A549 (cell line): ENCODE measurements at places on chromosomes 3 and 15.

DNA sequence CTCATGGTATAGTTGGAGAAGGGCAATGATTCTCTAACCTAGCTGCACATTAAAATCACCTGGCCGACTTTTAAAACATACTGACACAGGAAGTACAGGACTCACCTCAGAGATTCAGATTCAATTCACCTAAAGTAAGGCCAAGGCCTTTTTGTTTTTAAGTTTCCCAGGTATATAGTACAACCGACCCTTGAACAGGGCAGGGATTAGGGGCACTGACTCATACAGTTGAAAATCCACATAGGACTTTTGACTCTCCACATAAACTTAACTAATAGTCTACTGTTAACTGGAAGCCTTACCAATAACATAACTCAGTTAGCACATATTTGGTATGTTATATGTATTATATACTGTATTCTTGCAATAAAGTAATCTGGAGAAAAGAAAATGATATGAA is 129.5 kb upstream of the ABI3BP start:
- no peak for DNase-seq

DNA sequence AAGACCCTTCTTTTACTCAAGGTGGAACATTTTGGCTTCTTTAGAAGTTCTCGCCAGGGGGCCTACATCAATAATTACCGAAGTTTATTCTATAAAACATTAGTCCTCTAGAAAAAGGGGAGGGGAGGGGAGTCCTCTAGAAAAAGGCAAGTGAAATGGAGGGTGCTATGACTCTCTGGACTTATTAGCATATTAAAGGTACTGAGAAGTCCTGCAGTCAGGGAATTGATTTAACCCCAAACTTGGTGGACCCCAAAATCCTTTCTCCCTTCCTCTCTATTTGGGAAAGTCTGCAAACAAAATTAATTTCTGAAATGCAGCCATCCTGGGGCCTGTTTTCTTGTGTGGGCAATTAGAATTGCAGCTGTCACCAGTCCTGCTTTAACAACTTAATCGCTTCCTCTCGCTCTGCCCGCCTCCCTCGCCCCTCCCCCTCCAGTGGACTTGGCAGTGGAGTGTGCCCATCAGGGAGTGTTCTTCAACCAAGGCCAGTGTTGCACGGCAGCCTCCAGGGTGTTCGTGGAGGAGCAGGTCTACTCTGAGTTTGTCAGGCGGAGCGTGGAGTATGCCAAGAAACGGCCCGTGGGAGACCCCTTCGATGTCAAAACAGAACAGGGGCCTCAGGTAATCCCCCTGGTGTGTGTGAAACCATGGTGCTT is 18.9 kb upstream of the LRRK1 start:
- no peak for DNase-seq

- no peak for DNase-seq
These were observed 76.0 kb downstream of the P2RY1 start for GRCh38 chr3:152910966-152911365.

GRCh38 chr3:184377882-184378445 is at the start of gene THPO:
TSS of gene THPO (minus strand) at chr3:184378207. CDS start at chr3:184376259, 1,948 bp downstream.
- no peak for DNase-seq
